ENCODE measurements at places on chromosomes 6 and 20.

DNA sequence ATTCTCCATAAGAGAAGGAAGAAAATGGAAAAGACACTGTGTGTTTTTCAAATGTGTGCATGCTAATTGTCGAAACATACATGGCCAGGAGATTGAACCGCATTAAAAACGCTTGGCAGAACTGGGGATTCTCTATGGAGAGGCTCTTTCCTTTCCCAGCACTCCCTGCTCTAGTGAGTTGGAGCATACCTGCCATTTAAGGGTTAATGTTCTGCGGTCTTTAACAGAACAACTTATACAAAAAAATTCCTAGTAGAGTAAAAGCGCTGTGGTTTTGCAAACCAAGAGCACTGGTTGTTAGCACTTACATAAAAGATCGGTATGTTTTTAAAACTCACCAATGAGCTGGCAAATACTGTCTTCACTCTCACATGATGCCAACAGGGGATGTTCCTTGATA is 1.5 kb downstream of the TAGAP start:
- no peak for DNase-seq

DNA sequence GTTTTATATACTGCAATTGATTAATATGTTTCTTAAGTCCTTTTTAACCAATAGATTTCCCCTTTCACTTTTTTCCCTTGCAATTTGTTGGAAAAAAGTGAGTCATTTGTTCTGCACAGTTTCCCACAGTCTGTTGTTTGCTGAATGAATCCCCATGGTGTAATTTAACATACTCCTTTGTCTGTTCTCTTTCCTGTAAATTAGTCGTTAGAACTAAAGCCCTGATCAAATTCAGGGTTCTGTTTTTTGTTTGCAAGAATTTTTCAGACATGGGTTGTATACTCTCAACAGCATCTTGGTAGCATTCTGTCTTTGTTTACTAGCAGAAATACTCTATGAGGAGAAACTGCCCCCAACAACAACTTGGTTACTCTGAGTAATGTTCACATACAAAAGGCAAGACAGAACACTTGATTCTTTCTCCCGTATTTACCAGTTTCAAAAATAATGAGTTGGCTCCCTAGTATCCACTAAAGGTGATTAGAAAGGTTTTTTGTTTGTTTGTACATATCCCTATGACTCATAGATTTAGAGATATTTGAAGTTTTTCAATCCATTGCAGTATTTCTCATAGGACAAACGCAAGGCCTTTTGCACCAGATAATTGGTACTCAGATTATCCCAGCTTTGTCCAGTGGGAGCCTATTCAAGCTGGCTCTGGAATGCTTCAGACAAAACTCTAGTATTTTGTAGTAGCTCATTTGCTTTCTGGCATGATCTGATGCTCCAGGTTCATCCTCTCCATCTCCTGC is 16.5 kb downstream of the BLOC1S5 start:
- DNase-seq, result no peak

GRCh38 chr20:17403461-17403860 is 127.7 kb downstream of the BFSP1 start:
- DNase-seq, result no peak

- no peak for DNase-seq
These were observed 14.3 kb upstream of the TSBP1 start for GRCh38 chr6:32386040-32386439.

DNA sequence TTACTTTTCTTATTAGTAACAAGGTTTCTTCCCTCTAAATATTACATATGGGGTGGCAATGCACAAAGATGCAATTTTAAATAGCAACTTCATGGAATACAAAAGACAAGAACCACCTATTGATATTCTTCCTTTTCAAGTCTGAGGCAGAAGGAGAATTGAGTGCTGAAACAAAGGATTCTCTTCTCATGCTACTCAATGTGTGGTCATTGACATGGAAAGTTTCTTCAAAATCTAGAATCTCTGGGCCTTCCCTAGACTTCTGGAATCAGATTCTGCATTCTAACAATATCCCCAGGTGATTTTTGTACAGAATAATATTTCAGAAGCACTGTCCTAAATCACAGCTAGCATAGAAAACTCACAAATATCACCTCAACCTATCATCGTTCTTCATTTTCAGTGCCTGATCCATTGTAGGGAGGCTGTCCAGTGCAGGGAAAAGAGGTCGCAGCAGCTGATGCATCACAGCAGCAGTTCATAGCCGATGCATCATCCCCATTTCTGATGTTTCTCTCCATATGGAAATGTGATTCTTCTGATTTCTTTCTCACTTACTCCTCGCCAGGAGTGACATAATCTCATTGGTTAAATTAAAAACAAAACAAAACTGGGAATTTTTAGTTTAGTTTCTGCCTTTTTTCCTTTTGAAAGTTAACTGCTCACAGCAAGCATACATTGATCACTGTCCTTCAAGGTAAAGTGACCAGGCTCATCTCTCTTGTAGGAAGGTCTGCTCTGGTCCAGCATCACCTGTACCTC is 139.5 kb upstream of the FAM83B start:
- DNase-seq, result no peak

GRCh38 chr6:47096211-47096895 is 54.2 kb upstream of the ADGRF1 start:
- no peak for DNase-seq

DNA sequence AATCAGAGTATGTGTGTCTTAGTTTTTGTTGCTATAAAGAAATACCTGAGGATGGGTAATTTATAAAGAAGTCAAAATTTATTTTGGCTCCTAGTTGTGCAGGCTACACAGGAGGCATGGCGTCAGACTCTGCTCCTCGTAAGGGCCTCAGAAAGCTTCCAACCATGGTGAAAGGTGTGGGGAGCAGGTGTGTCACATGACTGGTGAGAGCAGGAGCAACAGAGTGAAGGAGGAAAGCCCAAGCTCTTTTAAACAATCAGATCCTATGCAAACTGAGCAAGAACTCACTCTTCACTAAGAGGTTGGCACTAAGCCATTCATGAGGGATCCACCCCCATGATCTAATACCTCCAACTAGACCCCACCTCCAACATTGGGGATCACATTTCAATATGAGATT is 1524.3 kb downstream of the HACE1 start:
- DNase-seq, result no peak

DNA sequence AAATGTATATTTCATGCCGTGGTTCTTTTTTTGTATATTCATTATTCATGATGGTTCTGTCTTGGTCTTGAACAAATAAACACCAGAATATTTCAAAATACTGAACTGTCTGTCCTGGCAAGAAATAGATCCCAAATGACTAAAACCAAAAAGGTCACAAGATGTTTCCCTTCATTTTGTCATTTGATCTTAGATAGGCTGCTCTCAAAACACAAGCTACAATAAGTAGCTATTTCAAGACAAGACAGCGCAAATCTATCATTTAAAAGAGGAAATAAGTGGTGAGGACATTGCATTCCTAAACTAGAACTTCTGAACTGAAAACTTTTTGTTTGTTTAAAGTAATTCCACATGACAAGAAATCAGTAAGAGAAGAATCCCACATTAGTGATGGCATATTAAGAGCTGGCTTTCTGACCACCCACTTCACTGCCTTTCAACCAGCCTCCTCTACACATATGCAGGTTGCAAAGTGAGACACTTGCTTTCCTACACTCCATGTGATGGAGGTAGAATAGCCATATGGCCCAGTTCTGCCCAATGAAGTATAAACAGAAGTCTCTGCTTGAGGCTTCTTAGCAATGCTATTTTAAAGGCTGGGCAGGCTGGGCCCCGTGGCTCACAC is 54.4 kb upstream of the CCDC28A start:
- no peak for DNase-seq

- DNase-seq, result no peak
These were observed 11.3 kb downstream of the IL17F start for GRCh38 chr6:52233005-52233404.

- no peak for DNase-seq
These were observed 48.6 kb downstream of the CDH4 start for GRCh38 chr20:61300709-61301108.

DNA sequence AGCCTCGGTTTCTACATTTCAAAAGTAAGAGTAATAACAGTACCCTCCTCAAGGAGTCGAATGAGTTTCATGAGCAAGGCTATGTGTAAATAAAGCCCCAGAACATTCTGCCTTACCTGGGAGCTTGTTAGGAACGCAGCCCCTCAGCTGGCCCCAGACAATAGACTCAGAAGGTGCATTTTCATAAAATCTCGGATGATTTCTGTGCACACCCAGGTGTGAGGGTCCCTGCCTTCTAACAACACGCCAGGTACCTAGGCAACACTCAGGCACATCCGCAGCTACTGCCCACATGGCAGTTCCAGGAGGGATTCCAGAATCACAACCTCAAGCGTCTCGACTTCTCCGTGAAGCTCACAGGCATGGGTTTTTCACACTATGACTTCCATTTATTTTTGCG is 226.5 kb upstream of the CDH4 start:
- no peak for DNase-seq

GRCh38 chr6:31760790-31761189 is 1.7 kb upstream of the SAPCD1 start:
- DNase-seq, result no peak

- no peak for DNase-seq
These were observed 47.2 kb downstream of the MUC22 start for GRCh38 chr6:31057426-31058003.

- DNase-seq, result no peak
These were observed 817.5 kb upstream of the SLC35B3 start for GRCh38 chr6:9252799-9253198.

DNA sequence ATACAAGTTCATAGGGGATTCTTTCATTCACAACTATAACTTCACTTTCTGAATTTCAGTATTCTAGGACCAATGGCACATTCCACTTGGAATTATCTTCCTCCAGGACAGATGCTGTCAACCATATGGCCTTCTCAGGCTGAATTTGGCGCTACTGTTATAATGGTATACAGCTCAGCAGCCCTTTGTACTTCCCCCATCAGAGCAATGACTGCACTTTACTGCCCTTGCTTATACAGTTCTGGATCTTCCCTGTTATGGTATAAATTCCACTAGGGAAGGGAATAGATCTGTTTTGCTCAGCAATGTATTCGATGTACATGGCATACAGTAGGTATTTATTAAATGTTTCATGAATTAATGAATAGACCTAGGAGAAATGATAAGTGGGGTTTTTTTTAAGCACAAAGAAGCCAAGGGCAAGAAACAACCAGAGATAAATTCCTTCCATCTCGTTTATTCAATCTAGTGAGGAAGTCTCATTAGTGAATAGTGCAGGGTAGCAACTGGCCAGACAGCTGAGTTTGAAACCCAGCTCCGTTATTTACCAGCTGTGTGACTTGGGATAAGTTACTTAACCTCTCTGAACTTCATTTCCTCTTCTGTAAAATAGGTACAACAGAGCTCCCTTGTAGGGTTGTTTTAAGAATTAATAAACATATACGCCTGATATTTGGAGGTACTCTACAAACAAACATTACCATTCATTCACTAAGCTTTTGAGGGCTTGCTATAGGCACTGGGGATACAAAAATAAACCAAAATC is 97.1 kb upstream of the PRDM1 start:
- no peak for DNase-seq

GRCh38 chr6:129194306-129194941 is 311.5 kb downstream of the LAMA2 start:
- DNase-seq, result no peak

GRCh38 chr20:44138867-44139266 is 48.1 kb downstream of the JPH2 start:
- no peak for DNase-seq

DNA sequence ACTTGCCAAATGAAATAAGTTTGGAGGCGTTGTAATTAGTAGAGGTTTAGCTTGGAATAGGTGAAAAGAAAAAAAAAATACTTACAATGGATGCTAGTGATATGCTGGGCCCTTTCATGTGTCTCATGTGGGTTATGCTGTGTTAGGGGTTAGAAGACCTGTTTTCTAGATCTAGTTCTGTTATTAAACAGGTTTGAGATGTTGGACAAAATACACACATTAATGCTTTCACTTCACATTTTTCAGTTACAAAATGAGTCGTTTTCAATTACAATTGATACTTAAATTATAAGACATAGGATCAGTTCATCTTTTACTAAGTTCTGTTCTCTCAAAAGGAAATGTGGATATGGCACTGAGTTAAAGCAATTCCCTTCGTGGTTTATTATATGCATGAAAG is 509.8 kb downstream of the EPM2A start:
- DNase-seq, result no peak

DNA sequence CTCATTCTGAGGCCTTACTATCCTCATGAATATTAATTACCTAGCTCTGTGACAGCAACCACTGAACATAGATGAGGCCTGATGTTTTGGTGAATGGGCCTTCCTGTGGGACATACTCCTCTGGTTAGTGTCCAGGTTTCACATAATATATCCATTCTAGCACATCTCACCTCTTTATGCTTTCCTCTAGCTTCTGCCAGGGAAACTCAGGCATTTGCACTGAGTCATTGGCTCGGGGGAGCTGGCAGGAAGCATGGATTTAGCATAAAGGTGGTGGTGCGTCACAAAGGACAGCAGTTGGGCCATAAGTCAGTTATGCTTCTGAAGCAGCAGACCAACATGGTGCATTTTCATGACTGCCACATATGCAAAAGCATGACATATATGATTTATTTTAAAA is 37.5 kb upstream of the TMEM170B start:
- DNase-seq, result no peak

- no peak for DNase-seq
These were observed 3.8 kb upstream of the WFDC12 start for GRCh38 chr20:45128099-45128498.
